Thymus (tissue), 14 donors: ENCODE measurements at places on chromosomes 11 and 22. TPM values are rescaled to one million over a fixed set of nuclear protein-coding genes. Genes with fewer than 3 reads are reported as not detected.
A peak's percentile ranks its signal among the peaks of the same experiment; 100 is the strongest.

Gene CCDC87
- total RNA-seq = 0.14 TPM

Gene INS
- 0.42 TPM for total RNA-seq

DNA sequence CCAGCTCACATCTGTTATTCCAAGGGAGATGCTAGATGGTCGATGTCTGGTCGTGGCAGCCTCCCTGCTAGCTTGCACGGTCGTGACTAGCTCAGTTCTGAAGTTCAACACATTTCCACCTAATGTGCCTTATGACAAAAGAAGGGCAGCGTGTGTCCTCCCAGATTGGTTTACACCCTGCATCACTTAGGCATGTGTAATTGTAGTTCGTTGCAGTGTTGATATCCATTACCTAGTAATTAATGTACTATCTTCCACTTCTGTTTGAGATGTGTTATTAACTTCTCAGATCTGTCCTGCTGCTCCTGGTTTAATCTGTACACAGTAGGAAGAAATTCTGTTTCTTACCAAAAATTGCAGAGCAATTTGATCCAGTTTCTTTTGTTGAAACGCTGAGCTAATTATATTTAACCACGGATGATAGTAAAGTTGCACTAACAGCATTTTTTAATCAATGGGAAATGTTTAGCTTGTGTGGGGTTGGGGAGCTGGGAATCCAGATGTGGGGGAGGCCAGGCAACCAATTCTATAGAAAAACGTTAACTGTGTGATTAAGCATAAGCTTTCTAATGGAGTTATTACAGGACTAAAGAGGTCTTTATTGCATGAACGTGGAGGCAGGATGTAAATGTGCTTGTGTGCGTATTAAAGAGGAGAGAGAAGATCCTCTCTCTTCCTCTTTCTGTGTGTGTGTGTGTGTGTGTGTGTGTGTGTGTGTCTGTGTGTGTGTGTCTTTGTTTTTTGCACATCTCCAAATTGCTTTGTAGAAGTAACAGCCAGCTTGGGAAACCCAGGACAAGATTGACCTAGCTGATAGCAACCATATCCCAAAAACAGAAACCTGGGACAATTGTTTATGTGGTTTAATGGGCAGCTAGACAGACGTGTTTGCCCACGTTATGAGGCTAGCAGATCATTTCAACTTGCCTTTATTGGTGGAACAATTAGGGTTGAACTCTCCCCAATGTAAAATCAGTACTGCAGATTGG, 145.7 kb upstream of the TTC12 start:
- no peak overlapping the region for H3K4me3 ChIP-seq
- no peaks in the 10 kb centered on the region for H3K27me3 ChIP-seq
- H3K27ac ChIP-seq = no peak overlapping the region
- no peak for DNase-seq
- H3K36me3 ChIP-seq = no peaks in the 10 kb centered on the region
- H3K4me1 ChIP-seq = no peaks in the 10 kb centered on the region

Gene APOA1
- 2.3 TPM for total RNA-seq

Gene UBQLN3
- under 0.01 TPM for total RNA-seq

DNA sequence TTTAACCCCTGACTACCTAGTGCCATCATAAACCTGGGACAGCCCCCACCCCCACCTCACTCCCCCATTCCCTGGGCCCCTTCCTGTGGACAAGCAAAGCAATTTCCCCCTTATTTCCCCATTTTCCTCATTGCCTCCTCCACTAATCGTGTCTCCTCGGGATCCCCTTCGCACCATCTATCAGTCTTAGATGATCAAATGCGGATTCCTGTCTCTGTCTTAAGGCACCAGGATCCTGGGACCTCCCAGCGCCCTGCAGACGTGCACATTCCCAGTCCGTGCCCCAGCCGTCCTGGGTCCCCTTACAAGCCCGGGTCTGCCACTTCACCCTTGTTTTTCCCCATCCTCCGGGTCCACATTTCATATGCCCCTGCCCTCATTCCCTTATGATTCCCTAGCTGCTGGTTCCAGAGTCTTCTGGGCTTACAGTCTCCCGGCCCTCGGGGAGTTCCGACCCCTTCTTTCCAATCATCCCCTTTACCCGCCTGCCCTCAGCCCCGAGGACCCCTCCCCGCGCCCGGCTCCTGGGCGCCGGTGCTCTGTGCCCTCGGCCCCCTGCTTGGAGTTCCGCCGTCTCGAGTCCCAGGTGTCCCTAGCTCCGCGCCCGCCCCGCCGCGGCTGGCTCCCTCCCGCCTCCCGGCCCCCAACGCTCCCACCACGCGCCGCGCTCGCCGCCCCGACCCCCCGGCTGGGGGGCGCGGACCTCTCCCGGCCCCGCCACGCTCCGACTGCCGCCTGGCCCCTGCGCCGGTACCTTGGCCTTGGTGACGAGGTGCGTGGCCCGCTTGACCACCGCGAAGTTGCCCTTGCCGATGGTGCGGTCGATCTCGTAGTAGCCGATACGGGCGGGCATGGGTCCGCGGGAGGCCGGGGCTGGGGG, 599 bp downstream of the SIK3 start:
- peak overlapping the region; percentile 96 for H3K27ac ChIP-seq
- peaks cover 33% of the 10 kb centered on the region for H3K4me1 ChIP-seq
- peak overlapping the region; percentile 94 for H3K4me3 ChIP-seq
- no peak for DNase-seq
- no peaks in the 10 kb centered on the region for H3K36me3 ChIP-seq

DNA sequence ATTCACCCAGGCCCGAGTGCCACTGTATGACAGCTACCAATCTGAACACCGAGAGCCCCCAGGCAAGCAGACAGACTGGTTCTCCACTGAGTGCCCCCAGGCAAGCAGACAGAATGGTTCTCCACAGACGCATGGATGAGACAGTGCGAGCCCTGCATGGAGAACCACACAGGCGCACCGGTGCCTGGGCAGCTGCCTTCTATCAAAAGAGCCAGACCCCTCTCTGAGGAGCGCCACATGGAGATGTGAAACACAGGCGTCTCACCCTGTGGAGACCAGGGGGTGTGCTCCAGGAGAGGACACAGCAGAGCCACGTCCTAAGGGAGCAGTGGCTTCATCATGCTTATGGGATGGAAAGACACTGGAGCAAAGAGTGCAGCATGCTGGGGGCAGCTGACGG, 94.5 kb upstream of the BID start:
- no peak overlapping the region for H3K27ac ChIP-seq
- H3K36me3 ChIP-seq = no peaks in the 10 kb centered on the region
- no peaks in the 10 kb centered on the region for H3K27me3 ChIP-seq
- DNase-seq = no peak
- H3K4me3 ChIP-seq = no peak overlapping the region

DNA sequence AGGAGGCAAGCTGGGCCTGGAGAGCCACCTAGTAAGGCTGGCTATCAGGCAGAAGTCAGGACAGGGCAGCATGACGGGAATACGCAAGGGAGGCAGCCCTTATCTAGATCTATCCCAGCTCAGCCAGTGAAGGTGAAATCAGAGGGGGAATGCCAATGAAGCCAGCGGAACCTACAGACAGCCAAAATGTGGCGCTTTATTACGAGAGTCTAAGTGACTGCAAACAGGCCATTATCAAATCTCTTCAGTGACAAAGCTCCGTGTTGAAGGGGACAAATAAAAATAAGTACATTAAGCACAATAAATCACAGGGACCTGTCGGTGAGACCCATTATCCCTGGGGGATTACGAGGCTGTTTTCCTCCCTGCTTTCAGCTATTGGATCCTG, 22.8 kb downstream of the LARGE1 start:
- no peaks in the 10 kb centered on the region for H3K27me3 ChIP-seq
- no peaks in the 10 kb centered on the region for H3K4me1 ChIP-seq
- H3K4me3 ChIP-seq = no peak overlapping the region
- no peak for DNase-seq

DNA sequence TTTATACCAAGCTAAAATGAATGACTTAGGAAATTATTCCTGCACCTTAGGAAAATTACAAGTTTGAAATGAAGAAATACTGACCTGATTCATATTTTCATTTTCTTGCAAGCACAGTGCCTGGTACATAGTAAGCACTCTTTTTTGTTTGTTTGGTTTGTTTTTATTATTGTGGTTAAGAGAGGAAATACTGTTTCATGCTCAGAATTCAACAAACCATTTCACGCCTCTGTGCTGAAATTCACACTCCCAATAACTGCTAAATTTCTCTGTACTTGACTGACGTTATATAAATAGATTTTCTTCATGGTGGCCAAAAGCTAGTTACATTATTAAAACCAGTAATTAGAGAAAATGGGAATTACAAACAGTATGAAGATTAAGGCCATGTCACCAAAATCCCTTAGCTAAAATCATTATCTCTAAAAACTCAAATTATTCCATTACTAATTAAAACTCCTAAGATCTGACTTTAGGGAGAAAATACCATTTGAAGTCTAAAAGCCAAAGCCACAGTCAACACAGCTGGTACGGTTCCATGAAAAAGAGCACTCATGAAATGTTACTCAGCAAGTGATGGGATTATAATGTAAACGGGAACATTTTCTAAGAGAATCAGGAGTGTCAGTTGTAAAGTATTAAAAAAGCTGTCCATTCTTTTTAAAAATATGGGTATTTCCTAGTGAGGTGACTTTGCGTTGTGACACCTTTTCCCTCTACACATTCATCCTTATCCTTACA, 77.8 kb upstream of the DDI1 start:
- DNase-seq = no peak
- no peaks in the 10 kb centered on the region for H3K4me1 ChIP-seq
- no peak overlapping the region for H3K27ac ChIP-seq
- no peak overlapping the region for H3K4me3 ChIP-seq
- no peaks in the 10 kb centered on the region for H3K36me3 ChIP-seq

GRCh38 chr11:26626346-26626745, 54.3 kb upstream of the MUC15 start:
- no peak overlapping the region for H3K4me3 ChIP-seq
- DNase-seq = no peak
- H3K27me3 ChIP-seq = no peaks in the 10 kb centered on the region
- H3K27ac ChIP-seq = no peak overlapping the region

Gene SMCO4
- total RNA-seq = 32.2 TPM

GRCh38 chr11:37858398-37858797, 1260.4 kb upstream of the RAG2 start:
- H3K4me3 ChIP-seq = no peak overlapping the region
- H3K27me3 ChIP-seq = no peaks in the 10 kb centered on the region
- H3K27ac ChIP-seq = no peak overlapping the region
- no peak for DNase-seq

DNA sequence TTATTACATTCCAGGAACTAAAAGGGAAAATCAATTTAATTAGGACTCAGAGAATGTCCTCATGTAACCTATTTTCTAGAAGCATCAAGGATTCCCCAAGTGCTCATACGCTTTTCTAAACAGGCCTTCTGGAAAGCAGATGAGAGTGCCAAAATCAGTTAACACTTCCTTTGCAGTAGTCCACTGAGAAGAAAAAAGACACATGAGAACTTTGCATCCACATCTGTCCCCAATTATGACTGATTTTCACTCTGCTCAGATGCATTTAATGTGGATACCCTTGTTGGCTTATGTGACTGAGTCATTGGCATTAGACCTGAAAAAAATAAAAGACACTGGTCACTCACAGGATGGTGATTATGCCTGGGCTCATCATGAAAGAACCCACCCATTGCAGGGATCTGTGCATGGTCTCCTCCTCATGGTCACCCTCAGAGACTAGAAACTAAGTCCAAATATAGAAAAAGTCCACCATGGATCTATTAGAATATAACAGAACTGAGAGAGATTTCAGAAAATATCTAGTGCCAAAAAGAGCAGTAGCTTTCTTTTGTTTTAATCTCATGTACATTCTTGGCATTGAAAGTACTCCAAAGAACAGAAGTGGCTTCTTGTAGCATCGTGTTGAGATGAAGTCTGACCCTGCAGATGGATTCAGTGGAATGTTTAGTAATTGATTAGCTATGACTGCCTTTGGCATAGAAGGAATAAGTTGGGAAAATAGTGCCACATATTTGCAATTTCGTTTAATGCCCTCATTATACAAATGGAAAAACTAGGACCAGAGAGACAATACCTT, 48.8 kb upstream of the FIBIN start:
- no peak overlapping the region for H3K27ac ChIP-seq
- no peaks in the 10 kb centered on the region for H3K27me3 ChIP-seq
- no peak overlapping the region for H3K4me3 ChIP-seq

Gene SIPA1
- total RNA-seq = 51.9 TPM

- no peak overlapping the region for H3K4me3 ChIP-seq
- H3K4me1 ChIP-seq = no peaks in the 10 kb centered on the region
- no peaks in the 10 kb centered on the region for H3K36me3 ChIP-seq
Measured at GRCh38 chr11:20310596-20311394, 52.7 kb upstream of the HTATIP2 start.

DNA sequence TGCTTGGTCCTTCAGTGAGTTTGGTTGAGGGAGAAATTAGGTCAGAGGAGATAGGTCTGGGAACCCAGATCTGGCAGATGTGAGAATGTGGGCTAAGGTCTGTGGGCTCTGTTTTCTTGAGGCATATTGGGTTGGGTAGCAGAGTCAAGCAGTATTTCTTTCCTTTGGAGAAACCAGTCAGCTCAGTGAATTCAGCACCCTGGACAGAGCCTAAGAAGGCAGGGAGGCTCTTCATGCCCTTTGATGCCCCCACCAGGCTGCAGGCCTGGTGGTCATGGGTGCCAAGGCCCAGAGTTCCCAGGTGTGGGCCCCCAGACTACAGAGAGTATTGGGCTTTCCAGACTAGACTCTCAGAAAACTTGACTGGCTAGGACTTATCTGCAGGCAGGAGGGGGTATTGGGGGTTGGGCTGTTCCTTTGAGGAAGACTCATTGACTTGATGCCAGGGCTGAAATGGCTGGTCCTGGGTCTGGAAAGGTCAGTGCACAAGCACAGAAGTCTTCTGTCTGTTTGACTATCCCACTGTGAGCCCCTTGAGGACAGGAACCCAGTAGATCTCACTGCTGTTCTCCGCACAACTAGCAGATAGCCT, 45.3 kb upstream of the NECTIN1 start:
- peak; percentile 14 for DNase-seq
- no peaks in the 10 kb centered on the region for H3K27me3 ChIP-seq
- no peak overlapping the region for H3K27ac ChIP-seq
- H3K36me3 ChIP-seq = no peaks in the 10 kb centered on the region

Gene OR5J2
- total RNA-seq = not detected

- no peak for DNase-seq
- H3K36me3 ChIP-seq = no peaks in the 10 kb centered on the region
- H3K4me3 ChIP-seq = no peak overlapping the region
- no peaks in the 10 kb centered on the region for H3K27me3 ChIP-seq
- H3K27ac ChIP-seq = no peak overlapping the region
Measured at GRCh38 chr11:98036810-98037209, 983.9 kb upstream of the CNTN5 start.

DNA sequence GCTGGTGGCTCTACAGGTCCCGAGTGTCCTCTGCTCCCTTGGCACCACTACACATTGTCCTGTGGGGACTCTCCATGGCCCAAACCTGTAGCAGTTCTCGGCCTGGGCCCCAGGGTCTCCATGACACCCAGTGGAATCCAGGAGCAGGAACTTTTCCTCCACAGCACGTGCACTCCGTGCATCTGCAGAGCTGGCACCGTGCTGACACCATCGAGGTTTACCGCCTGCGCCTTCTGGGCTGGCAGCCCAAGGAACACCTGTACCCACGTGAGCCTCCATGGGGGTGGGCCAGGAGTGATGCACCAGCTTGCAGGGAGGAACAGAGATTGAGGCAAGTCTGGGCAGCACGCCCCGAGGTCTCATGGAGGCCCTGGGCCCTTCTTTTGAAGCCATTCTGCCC, 25.2 kb downstream of the TSPAN32 start:
- H3K4me1 ChIP-seq = no peaks in the 10 kb centered on the region
- no peaks in the 10 kb centered on the region for H3K27me3 ChIP-seq
- no peaks in the 10 kb centered on the region for H3K36me3 ChIP-seq
